Stimulated activated CD8-positive, alpha-beta memory T cell treated with anti-CD3 and anti-CD28 coated beads, Interleukin-12 subunit alpha, Interleukin-12 subunit beta, amount 100 ng/mL, for 4 hours (primary cell): ENCODE measurements at places on chromosomes 3 and 15.

DNA sequence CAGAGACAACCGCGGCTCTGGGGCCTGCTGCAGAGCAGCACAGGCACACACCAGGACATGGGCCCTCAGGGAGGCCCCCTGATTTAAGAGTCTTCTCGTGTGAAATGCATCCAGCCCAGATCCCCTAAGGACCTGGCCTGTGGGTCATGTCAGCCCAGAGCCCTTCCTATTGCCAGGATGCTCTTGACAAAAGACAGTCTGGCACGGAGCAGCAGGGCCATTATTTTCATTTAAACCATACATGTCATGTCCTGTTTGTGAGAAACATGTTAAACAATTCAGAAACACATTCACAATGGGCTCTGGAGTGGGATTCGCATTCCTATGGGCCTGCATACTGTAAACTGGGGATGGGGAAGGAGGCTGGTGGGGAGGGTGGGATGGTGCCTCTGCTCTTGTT, 367.4 kb upstream of the WNT5A start:
- DNase-seq = no peak

- no peak for DNase-seq
These were observed 35.8 kb downstream of the ATP2B2 start for GRCh38 chr3:10469441-10470119.

DNA sequence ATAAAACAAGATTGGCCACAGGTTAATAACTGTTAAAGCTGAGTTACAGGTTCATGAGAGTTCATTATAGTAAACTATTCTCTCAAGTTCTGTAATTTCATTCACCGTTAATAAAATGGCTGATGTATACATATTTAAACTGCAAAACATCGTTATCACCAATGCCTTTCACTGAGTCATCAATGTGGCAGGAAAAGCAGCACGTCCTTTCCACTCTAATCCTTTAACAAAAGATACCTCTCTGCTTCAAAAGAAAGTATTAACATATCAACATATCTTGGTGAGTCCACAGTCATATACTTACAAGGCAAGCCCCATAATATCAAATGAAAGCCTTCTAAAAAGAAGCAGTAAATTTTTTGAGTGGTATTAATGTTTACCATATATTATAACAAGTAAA, 54.5 kb downstream of the UACA start:
- DNase-seq = no peak

GRCh38 chr3:186315581-186316354, 46.3 kb downstream of the DGKG start:
- no peak for DNase-seq

DNA sequence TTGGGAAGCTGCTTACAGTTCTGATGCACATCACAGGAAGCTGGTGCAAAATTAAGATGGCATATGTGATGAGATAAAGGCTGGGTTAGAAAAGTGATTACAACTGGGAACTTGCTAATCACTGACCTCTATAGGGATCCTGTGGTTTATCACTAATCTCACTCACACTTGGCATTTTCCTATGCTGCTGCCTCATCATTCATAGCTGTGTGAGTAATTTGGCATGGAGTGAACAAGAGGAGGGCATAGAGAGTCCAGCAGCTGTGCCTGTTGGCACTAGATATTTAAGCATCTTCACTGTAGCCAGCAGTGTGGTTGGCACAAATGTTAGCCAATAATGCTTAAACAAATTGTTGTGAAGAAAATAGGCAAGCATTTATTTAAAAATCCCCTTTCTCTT, 217.7 kb upstream of the CGNL1 start:
- no peak for DNase-seq

GRCh38 chr3:34016925-34017587, 218.6 kb downstream of the PDCD6IP start:
- DNase-seq = no peak

DNA sequence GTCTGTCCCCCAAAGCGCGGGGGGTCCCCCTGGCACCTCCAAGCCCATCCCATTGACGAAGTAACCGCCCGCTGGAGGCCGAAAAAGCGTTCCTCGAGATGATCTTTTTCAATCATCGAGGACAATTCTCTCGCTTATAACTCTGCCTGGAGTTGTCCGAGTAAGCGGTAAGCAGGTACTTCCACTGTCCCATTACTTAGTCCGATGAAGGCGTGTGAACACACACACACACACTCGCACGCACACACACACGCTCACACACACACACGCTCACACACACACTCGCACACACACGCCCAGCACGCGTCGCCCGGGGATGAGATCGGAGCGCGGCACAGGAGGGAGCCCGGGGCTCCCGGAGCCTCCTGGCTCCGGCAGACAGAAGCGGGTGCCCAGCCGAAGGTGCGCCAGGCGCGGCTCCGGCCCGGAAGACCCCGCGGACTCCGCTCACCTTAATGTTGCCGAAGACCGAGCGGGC, 430 bp downstream of the SLCO2A1 start:
- DNase-seq = no peak

- no peak for DNase-seq
These were observed 358.5 kb downstream of the WDR72 start for GRCh38 chr15:53400986-53401385.

DNA sequence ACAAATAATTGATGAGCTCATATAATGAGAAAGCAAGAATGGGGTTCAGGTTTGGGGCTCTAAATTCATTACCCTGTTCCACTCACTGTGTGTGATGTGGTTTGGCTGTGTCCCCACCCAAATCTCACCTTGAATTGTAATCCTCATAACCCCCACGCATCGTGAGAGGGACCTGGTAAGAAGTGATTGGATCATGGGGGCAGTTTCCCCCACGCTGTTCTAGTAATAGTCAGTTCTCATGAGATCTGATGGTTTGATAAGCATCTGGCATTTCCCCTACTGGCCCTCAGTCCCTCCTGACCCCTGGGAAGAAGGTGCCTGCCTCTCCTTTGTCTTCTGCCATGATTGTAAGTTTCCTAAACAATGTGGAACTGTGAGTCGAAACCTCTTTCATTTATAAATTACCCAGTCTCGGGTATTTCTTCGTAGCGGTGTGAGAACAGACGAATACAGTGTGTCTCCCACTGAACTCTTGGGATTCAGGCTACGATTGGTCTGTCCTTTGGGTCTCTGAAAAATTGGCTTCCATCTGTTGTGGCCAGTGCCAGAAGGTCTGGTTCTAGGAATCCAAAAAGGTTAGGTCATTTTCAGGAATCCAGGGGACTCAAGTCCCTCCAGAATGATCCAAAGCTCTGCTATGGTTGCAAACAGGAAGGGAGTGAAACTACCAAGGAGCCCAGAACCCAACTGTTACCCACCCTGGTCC, 87.7 kb downstream of the XXYLT1 start:
- DNase-seq = no peak
